Renal cortical epithelial cell (primary cell): ENCODE measurements at places on chromosomes 13 and 19.
A peak's percentile ranks its signal among the peaks of the same experiment; 100 is the strongest.

GRCh38 chr13:78993792-78994191 lies 334.8 kb upstream of the OBI1 start:
- DNase-seq: no peak

GRCh38 chr13:114067381-114067885 lies 65.0 kb downstream of the RASA3 start:
- DNase-seq: peak; percentile 43

- DNase-seq: no peak
Observed at GRCh38 chr13:95050800-95051615, 250.2 kb downstream of the ABCC4 start.

DNA sequence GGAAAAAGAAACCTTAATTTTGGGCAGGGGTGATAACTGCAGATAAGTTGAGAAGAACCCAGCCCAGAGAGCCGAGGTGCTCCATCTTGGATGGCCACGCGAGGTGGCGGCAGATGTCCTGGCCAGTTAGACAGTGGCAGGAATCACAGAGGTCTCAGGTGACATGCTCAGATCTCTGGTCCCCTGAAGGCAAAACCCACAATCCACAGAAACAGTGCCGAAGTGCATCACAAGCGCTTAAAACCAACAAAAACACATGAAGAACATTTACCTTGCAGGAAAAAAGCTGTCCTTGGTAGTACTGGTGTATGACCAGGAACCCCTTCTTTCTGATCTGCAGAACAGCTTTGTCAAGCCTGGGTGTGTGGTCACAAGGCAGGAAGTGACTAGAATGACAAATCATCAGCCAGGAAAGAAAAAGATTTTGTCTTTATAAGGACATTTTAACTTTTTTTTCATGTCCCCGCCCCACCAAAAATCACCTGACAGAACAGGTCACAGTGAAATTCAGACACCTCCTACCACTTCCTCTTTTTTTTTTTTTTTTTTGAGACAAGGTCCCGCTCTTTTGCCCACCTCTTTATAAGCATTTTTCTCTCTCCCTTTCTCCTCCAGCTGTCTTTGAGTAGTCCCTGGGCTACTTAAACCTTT lies at the start of gene LCP1:
LCP1 (minus strand) TSS at position 338 of the 651 bp plus-strand sequence. CDS start 22,515 bp downstream, outside the sequence.
- DNase-seq: peak; percentile 9
